ENCODE measurements at places on chromosomes 12 and 14.
A peak's percentile ranks its signal among the peaks of the same experiment; 100 is the strongest.

- no peak for DNase-seq
Measured at GRCh38 chr12:46470036-46470627, 97.6 kb upstream of the SLC38A2 start.

- no peak for DNase-seq
Measured at GRCh38 chr12:15411842-15412241, 89.5 kb downstream of the PTPRO start.

DNA sequence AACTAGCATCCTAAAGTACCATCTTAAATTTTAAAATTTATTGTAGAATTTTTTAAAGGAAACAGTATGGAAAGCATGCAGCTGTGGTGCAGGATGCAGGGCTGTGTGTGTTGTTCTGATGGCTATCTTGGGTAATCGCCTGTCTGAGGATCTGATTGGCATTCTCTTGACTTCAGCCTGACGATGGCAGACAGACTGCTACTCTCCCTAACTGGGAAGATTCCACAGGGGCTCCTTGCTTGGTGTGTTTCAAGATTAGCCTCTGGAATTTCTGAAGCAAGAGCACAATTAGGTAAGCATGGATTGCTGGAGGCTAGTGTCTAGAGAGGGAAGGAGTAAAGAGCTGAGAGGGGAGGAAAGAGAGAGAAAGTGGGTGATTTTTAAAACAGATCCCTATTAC lies 696.8 kb upstream of the LRFN5 start:
- no peak for DNase-seq

DNA sequence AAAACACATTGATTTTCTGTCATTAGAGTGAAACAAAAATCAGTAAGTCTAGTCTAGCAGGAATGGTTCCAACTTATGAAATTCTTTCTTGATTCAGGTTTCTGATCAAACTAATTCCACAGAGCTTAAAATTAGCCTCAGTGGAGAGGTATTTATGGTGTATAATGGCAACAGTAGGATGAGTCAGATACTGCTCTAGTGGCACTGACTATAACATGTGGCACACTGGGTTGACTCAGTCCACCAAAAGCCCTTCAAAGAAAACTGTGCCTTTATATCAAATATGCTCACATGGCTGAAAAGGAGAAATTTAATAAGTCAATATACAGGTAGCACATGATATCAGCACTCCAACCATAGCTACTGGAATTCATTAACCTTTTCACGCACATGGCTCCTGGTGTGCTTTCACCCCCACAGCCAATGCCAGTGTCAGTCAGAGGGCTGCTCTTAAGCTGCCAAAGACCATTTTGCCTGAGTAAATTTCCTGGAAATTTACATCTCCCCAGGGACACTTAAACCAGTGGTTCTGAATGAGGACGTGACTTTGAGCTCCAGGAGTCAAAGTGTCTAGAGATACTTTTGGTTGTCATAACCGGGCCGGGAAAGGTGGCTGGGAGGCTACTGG lies 21.7 kb upstream of the CATSPERB start:
- DNase-seq = no peak

GRCh38 chr14:76647697-76648298 lies 113.5 kb upstream of the VASH1 start:
- DNase-seq = peak; percentile 78

DNA sequence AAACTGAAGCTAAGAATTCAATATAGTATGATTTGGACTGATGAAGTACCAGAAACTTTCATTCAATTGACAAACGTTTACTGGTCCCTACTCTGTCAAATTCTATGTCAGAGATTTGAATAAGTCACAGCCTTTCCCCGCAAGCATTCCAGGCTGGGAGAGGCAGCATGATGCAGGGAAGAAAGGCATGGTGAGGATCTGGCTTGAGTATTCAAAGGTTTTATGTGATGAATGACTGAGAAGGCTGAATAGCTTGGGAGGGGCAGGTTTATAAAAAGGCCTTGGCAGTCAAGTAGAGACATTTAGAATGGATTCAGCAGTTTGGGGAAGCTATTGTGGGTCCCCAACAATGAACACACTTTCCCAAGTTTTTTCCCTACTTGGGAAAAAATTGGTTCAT lies 431.8 kb downstream of the DPF3 start:
- no peak for DNase-seq

- DNase-seq = no peak
Measured at GRCh38 chr14:96938946-96939345, 141.8 kb downstream of the VRK1 start.

- no peak for DNase-seq
Measured at GRCh38 chr12:56769868-56770267, 6.7 kb downstream of the HSD17B6 start.

- DNase-seq = no peak
Measured at GRCh38 chr12:87599459-87599858, 429.7 kb downstream of the C12orf50 start.

DNA sequence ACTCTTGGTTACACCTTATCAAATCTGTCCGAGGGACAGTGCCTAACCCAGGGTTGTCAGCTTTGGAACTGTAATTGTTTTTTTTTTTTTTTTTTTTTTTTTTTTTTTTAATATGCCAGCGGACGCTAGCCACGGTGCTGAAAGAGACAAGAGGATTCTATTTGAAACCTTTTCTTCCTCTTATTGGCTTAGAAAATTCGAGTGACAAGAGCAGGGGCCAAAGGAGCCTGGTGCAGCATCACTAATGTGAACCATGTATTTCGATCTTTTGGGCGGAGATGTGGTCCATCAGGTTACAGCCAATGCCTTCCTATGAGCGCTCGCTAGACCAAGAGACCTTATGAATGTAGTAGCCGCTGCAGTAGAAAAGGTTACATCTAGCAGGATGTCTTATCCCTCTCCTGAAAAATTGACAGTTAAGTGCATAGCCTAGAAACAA lies 922 bp downstream of the PTPRR start:
- DNase-seq = no peak

GRCh38 chr14:63752449-63753169 lies 24.7 kb upstream of the SGPP1 start:
- no peak for DNase-seq

GRCh38 chr14:106268013-106268727 lies 741.8 kb downstream of the TMEM121 start:
- no peak for DNase-seq

- DNase-seq = no peak
Measured at GRCh38 chr14:103594265-103594664, 31.5 kb downstream of the COA8 start.

- no peak for DNase-seq
Measured at GRCh38 chr12:80704420-80704819, 3.0 kb upstream of the MYF6 start.

DNA sequence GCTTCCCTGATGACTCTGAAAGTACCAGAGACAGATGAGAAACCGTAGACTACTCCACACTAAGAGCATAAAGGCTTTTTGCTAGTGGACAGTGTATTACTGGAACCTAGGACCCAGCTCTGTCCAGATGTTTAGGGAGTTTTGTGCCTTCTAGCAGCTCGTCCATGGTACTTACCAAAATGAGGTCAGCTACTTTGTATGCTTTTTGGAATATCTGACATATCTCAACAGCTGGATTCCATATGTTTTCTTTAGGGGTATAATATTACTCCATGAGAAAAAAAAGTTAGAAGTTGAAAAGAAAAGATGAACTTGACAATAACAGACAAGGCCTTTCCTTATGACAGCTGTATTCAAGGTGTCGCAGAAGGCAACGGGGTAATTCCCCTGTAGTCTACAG lies 32.1 kb upstream of the FRMD6 start:
- no peak for DNase-seq

GRCh38 chr14:101225157-101226152 lies 321.9 kb upstream of the RTL1 start:
- no peak for DNase-seq

- DNase-seq = peak; percentile 40
Measured at GRCh38 chr14:54776361-54777001, 126.1 kb downstream of the GCH1 start.

DNA sequence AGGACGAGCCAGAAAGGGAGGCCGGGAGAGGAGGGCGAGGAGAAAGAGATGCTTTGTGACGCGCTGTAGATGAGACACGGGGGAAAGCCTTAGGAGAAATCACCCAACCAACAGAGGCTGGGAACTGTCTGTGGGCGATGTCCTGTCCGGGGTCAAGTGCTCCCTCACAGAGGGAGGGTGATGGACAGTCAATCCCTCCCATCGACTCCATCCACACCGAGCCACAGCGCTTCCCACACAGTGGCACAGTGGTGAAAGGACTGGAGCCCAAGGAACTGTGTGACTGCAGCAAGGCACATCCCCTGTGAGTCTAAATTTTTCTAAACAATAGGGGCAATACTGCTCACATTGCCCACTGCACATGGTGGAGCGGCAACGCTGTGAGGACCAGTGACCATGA lies 89.1 kb downstream of the TTC7B start:
- no peak for DNase-seq

DNA sequence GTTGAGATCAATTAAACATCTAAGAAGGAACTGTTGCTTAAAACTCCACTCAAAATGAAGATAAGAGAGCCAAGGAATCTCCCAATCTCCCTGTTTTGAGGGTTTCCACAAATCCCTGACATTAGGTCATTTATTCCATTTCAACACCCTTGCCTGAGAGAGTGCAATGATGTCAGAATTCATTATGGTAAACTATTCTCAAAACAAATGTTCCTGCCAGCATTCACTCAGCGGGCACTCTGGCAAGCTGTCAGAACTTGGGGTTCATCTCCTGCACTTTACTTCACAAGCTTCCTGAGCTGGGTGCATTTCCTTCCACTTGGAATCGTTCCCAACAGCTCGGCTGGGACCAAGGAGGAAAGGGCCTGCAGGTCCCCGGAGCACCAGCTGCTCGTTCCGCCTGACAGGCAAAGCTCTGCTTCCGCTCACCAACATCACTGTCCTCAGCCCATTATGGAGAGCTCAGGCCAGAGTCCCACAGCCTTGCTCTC lies 117.8 kb downstream of the TTC7B start:
- peak; percentile 17 for DNase-seq

DNA sequence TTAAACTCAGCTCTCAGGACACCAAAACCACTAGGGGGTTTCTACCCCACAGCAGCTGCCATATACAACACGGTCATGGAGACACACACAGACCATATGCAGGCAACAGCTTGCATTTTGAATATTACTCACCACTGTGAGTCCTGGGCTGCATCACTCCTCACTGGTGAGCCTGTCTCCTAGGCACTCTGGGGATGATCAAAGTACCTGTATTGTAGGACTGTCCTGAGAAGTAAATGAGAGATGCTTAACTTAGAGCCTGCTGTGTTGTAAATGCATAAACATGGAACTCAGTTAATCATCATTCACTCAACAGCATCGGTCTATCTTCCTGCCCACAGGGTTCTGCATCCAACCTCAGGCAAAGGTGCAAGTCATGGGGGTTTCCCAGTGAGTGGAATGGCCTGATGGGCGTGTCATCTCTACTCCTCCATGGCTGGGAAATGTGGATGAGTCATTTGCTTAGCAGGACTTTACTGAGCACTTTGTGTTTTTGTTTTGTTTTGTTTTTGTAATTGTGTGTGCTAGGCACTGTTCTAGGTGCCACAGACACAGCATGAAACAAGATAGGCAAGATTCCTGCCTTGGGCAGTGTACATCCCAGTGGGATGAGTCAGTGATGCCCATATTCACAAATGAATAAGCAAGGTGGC lies 1141.2 kb upstream of the TMEM132C start:
- DNase-seq = no peak

DNA sequence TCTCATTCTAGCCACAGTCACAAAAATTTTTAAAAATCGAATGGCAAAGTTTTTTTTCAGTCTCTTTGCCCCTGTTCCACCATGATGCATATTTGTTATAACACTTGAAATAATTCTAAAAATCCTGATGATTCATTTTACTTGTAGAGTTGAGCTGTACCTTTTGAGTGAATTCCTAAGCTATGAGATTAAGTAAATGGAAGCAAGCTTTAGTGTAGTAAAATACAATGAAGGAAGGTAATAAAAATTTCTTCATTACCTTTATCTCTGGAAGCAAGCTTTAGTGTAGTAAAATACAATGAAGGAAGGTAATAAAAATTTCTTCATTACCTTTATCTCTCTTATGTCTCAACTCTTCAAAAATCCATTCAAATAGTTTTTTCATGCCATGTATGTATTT lies 46.1 kb downstream of the TMTC3 start:
- no peak for DNase-seq

GRCh38 chr12:52085682-52086180 lies 6.2 kb downstream of the SMIM41 start:
- DNase-seq = no peak

GRCh38 chr14:65926935-65927700 lies 514.6 kb downstream of the FUT8 start:
- DNase-seq = no peak

GRCh38 chr14:70665448-70666360 lies 24.0 kb downstream of the TTC9 start:
- peak; percentile 18 for DNase-seq

- no peak for DNase-seq
Measured at GRCh38 chr14:73746520-73747378, 32.6 kb upstream of the PNMA1 start.

DNA sequence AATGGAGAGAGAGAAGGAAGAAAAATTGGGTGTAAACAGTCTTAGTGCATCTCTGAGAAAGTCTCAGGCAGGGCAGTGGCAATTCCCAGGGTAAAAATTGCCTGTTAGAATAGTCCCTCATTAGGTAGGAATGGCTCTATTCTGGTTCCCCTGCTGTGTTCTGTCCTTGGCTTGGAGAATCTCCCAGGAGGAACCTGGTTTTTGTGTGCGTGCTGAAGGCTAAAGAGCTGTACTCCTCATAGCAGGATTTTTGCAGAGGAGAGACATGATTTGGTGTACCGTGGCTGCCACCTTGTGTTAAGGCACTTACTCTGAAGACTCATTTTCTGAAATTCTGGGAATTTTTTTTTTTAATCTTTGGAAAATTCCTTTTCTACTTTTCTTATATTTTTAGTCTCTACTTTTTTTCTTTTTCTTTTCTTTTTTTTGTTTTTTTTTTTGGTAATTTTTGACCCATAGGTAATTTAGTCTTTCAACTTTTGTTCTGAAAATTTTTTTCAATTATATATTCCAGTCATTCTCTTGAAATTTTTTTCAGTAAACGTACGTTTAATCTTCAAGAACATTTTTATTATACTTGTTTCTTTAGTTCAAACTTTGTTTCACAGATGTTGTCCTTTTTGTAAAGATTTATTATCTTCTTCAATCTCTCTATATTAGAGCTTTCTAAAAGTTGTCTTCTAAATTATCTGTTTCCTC lies 63.8 kb downstream of the FBXO33 start:
- peak; percentile 76 for DNase-seq

DNA sequence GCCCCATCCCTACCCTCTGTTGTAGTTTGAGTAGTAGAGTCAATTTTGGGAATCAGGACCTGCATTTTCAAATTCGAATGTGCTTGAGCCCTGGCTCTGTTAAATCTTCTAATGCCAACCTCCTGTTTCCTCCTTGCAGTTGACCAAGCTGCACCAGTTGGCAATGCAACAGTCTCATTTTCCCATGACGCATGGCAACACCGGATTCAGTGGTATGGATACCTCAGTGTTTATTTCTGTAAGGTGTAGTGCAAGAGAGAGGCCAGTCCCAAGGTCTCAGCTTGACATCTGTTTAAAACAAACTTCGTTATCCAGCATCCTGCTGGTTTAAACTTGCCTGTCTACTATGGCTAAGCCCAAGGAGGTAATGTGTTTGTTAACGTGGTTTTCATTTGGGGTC lies 15.2 kb downstream of the PCBP2 start:
- DNase-seq = no peak

Measured in NCI-H1105 treated with DMSO at 0.1 percent for 48 hours (cell line).